Activated B cell treated with CpG ODN at 0.5 μM for 24 hours (primary cell): ENCODE measurements at places on chromosomes 4 and X.
A peak's percentile ranks its signal among the peaks of the same experiment; 100 is the strongest.

DNA sequence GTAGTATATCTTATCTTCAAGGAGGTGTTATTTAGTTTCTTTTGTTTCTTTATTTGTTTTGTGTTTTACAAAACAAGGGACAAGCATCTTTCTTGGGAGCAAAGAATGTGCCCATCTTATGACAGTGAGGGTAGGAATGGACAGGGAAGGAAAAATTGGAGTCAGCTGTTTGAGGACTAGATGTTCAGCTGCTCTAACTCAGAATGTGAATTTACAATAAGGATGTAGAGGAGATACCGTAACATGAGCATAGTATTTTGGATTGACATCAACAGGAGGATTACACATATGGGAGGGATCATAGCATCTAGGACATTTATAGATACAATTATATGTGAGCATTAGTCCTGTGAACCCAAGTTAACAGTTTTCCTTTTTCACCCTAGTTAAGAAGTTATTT, 89.0 kb upstream of the GK2 start:
- H3K4me3 ChIP-seq = no peak overlapping the region
- H3K27me3 ChIP-seq = peaks cover 4% of the 10 kb centered on the region
- DNase-seq = no peak
- H3K4me1 ChIP-seq = no peaks in the 10 kb centered on the region
- no peaks in the 10 kb centered on the region for H3K36me3 ChIP-seq

DNA sequence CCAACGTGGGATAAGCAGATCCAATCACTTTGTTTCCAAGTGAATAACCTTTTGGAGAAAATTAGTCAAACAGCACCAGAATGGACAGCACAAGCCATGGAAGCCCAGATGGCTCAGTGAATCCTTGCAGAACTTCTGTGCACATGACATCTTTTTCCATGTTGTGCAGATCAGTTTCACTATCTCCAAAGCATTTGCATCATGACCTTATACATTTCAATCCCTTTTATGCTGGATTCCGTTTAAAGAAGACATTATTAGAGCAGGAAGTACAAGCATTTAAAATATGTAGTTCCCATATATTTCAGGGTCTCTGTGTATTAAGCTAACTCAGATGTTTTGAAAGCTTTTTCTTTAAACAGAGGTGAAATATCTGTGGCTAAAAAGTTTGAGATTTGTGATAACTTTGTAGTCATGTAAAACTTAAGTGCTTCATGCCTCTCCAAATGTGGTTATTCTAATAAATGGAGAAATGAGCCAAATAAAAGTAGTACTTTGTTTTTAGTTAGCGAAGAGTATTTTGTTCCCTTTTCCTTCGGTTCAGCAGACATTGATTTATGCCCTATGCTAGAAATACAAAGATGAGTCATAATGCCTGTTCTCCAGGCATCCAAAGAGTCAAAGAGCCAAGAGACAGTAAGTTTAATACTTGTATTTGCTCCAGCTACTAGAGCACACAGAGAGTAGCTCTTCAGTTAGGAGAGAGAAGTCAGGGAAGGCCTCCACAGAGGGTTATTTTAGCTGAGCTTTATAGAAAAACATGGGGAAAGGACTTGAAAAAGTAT, 39.0 kb downstream of the PLAC8 start:
- no peaks in the 10 kb centered on the region for H3K27me3 ChIP-seq
- H3K4me1 ChIP-seq = peaks cover 30% of the 10 kb centered on the region
- peak overlapping the region; percentile 55 for H3K4me3 ChIP-seq
- no peak for DNase-seq
- H3K36me3 ChIP-seq = peaks cover 41% of the 10 kb centered on the region
- peak overlapping the region; percentile 85 for H3K27ac ChIP-seq

DNA sequence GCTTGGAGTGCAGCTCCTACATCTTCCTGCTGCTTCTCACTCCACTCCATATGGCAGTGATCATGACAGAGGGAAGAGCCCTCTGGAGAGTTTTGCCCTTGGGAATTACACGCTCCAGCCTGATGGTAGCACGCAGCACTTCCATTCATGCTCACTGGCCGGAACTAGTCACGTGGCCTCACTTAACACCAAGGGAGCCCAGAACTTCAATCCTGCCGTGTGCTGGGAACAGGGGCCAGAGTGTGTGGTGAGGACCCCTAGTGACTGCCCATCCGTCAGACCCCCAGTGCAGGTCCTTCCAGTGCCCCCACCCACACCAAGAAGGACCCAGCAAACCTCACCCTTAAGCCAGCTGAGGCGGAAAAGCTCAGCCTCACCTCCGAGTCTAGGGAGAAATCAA, 230.7 kb downstream of the EVC2 start:
- no peaks in the 10 kb centered on the region for H3K27me3 ChIP-seq
- H3K4me1 ChIP-seq = no peaks in the 10 kb centered on the region
- no peaks in the 10 kb centered on the region for H3K36me3 ChIP-seq
- no peak overlapping the region for H3K27ac ChIP-seq
- DNase-seq = no peak

GRCh38 chrX:107672955-107673378, 44.7 kb downstream of the PRPS1 start:
- no peaks in the 10 kb centered on the region for H3K27me3 ChIP-seq
- H3K4me1 ChIP-seq = peaks cover 50% of the 10 kb centered on the region
- DNase-seq = peak; percentile 62

GRCh38 chr4:16262188-16262587, 35.9 kb upstream of the TAPT1 start:
- H3K4me3 ChIP-seq = no peak overlapping the region
- H3K4me1 ChIP-seq = peaks cover 49% of the 10 kb centered on the region
- no peak for DNase-seq
- H3K27me3 ChIP-seq = no peaks in the 10 kb centered on the region
- peaks cover 6% of the 10 kb centered on the region for H3K36me3 ChIP-seq

DNA sequence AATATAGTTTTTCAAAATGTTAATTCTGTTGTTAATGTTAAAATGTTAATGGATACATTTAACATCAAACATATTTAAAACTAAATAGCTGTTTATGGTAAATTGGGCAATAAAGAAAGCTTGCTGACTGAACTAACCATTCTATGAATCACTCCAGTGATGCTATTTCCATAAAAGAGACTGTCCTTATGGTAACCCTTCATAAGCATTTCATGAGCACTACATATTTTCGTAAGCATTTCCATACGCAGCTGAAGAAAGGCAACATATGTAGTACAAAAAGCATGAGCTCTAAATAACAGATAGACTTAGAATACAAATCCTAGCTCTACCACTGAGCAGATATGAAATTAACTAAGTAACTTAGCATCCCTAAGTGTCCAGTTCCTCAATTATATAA, 188.9 kb downstream of the COL25A1 start:
- DNase-seq = no peak
- no peaks in the 10 kb centered on the region for H3K4me1 ChIP-seq
- no peaks in the 10 kb centered on the region for H3K36me3 ChIP-seq

DNA sequence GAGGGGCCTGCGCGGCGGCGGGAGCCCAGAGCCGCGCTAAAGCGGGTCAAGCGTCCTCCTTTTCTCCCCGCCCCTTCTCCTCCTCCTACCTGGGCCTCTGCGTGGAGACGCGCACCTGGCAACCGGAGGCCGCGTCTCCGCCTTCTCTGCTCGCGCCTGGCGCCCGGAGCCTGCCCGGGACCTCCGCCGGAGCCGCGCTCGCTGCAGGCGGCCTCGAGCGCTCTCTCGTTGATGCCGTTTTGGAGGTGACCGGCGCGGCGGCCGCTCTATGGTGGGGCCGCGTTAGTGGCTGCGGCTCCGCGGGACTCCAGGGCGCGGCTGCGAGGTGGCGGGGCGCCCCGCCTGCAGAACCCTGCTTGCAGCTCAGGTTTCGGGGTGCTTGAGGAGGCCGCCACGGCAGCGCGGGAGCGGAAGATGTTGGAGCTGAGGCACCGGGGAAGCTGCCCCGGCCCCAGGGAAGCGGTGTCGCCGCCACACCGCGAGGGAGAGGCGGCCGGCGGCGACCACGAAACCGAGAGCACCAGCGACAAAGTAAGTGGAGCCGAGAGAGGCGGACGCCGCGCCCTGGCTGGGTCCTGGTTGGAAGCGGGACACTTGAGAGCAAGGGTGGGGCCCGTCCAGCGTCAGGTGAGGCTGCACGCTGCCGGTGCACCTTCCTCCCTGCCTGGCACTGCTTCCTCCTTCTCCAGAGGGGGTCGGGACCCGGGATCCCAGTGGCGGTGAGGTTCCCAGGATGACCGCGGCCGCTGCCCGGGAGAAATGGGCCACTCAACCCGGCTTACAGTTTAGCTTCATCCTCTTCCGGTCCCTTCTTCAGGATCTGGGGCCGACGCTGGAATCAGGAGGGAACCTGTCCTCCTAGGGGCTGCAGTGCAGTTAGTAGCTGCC, at the start of gene CDS1:
CDS1 (plus strand) TSS at position 140 of the 888 bp plus-strand sequence; CDS start at position 415, 275 bp downstream.
- H3K27ac ChIP-seq = no peak within 1 kb of the TSS
- no peak for DNase-seq
- H3K4me3 ChIP-seq = peak within 1 kb of the TSS; percentile 78
- no peaks in the 10 kb centered on the region for H3K36me3 ChIP-seq
- H3K27me3 ChIP-seq = peaks cover 57% of the 10 kb centered on the region

- H3K36me3 ChIP-seq = no peaks in the 10 kb centered on the region
- H3K27me3 ChIP-seq = peaks cover 32% of the 10 kb centered on the region
- DNase-seq = no peak
- no peak overlapping the region for H3K4me3 ChIP-seq
Measured at GRCh38 chr4:24657768-24658617, 73.6 kb upstream of the DHX15 start.

DNA sequence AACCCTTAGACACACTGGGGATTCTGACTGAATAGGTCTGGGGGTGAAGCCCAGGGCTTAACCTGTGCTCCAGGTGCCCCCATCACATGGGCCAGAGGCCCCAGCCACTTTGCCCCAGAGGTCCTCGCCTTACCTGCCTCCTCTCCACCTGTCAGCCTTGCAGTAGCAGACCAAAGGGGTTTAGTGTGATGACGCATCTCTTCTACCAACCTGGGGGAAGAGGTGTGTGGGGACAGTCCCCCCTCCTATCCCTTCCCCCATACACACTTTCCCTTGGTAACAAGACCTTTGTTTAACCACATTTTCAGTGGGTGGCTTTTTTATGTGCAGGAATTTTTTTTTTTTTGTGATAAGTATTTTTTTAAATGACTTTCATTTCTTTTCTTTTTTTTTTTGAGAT, 6.3 kb downstream of the CLCN4 start:
- H3K27ac ChIP-seq = no peak overlapping the region
- peaks cover 42% of the 10 kb centered on the region for H3K4me1 ChIP-seq
- no peak for DNase-seq
- H3K4me3 ChIP-seq = no peak overlapping the region
- no peaks in the 10 kb centered on the region for H3K27me3 ChIP-seq

DNA sequence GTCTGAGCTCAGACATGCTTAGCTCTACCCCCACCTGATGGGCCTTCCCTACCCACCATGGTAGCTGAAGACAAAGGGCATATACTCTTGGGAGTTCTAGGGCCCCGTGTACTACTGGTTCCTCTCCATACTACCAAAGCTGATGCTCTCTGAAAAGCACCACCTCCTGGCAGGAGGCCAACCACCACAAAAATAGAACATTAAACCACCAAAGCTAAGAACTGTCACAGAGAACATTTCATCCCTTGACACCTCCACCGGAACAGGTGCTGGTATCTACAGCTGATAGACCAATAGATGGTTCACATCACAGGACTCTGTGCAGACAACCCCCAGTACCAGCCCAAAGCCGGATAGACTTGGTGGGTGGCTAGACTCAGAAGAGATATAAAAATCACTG, 13.4 kb downstream of the EDA2R start:
- no peaks in the 10 kb centered on the region for H3K36me3 ChIP-seq
- no peaks in the 10 kb centered on the region for H3K4me1 ChIP-seq
- no peak overlapping the region for H3K4me3 ChIP-seq
- H3K27ac ChIP-seq = no peak overlapping the region
- no peaks in the 10 kb centered on the region for H3K27me3 ChIP-seq
